ENCODE measurements at places on chromosomes 3 and 15. TPM values are rescaled to one million over a fixed set of nuclear protein-coding genes. Genes with fewer than 3 reads are reported as not detected.

GRCh38 chr3:128280481-128281052 is 127.3 kb downstream of the EEFSEC start:
- no peak for DNase-seq

- no peak for DNase-seq
These were observed 245.4 kb upstream of the CDIN1 start for GRCh38 chr15:36334059-36334458.

DNA sequence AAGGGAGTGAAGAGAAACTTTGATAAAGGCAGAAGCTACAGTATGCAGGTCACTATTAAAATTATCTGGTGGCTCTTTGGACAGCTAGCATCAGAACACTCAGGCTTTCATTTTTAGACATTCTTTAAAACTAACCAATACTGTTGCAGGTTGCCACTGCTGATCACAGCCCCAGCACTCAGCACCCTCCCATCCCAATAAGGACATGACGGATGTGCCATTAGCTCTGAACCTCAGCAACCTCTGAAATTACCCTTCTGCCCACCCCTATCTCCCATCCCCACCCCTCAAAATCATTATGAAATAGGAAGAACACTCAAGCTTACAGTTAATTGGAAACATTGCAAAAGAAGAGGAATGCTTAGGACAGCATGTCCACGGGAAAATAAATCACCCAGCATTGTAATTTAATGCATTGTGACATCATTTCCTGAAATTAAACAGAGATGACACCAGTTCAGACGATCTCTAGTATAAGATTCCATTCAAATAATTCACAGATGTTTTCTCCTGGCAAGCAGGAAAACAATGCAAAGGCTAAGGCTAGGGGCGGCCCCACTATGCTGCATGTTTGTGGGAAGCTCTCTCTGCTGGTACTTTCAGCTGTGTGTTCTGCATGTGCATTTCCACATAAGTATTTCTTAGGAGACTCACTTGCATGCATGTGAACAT is 71.6 kb downstream of the MEIS2 start:
- no peak for DNase-seq

GRCh38 chr3:162285259-162285658 is 788.7 kb downstream of the OTOL1 start:
- no peak for DNase-seq

DNA sequence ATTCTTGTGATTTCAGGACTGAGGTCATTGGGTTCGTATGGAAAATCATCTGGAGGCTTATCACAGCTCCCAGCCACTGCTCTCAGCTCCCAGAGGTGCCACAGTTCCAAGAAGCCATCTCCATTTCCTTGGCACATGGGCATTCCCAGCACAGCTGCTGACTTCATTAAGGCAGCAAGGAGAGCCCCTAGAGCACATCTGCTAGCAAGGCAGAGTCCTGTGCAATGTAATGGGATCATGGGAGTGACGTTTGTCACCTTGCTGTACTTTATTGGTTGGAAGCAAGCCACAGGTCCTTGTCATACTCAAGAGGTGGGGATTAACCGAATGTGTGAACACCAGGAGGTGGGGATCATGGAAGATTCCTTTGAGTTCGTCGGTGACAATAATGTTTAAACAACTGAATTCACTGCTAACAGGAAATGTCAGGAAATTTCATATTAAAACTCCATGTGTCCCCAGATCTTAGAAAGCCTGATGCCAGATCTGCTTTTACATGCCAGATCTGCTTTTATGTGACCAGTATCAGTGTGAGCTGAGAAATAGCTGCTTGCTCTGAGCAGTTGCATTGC is 148.8 kb downstream of the GABRG3 start:
- no peak for DNase-seq

GRCh38 chr3:128260275-128260674 is 107.0 kb downstream of the EEFSEC start:
- DNase-seq, result no peak

DNA sequence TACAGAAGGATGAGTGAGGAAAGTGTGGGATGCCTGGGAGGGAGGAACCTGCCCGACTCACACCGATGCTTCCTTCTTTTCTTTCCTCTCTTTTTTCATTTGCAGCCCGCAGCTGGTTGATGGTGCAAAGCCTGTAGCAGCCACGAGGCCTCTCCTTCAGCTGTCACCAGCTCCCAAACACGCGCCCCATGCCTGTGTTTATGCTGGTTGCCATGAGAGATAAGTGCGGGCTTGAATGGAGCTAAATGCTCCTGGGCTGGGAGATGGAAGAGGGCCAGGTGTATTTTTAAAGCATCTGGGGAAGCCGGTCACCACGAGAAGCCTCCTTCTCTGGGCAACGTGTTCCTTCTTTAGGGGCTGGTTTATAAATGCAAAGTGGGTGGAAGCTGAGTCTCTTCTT is 9.3 kb downstream of the COLQ start:
- DNase-seq, result no peak

DNA sequence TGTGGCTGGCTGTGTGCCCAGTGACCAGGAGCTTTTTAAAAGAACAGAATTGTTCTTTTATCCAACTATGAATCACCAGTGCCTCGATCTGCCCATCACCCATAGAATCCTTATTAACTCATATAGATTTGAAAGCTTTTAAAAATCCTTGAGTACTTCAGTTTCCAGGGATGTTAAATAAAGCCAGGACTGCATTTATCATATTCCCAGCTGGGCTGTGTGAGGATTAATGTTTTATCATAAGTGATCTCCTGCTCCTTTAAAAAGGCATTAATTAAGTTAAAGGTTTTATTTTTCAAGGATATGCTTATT is 234.0 kb downstream of the MYRIP start:
- no peak for DNase-seq

GRCh38 chr3:129184396-129184657 is 631 bp upstream of the CNBP start:
- DNase-seq, result no peak

DNA sequence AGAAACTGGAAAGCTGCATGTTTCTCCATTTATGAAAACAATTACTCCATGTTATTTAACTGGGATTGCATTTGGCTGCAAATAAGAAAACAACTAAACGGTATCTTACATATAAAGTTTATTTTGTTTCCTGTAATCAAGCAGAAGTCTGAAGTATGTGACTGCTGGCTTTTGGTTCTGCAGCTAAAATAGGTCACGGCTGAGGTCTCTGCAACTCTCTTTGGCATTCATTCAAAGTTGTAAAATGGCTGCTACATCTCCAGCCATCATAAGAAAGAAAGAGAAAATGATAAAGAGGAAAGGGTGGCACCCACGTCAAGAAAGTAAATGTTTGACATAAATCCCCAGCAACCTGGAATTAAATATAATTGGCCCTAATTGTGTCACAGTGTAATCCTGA is 406.1 kb downstream of the TBC1D5 start:
- no peak for DNase-seq

Gene ATOSA
- 36.5 TPM for total RNA-seq

Gene STRIT1
- not detected for total RNA-seq

DNA sequence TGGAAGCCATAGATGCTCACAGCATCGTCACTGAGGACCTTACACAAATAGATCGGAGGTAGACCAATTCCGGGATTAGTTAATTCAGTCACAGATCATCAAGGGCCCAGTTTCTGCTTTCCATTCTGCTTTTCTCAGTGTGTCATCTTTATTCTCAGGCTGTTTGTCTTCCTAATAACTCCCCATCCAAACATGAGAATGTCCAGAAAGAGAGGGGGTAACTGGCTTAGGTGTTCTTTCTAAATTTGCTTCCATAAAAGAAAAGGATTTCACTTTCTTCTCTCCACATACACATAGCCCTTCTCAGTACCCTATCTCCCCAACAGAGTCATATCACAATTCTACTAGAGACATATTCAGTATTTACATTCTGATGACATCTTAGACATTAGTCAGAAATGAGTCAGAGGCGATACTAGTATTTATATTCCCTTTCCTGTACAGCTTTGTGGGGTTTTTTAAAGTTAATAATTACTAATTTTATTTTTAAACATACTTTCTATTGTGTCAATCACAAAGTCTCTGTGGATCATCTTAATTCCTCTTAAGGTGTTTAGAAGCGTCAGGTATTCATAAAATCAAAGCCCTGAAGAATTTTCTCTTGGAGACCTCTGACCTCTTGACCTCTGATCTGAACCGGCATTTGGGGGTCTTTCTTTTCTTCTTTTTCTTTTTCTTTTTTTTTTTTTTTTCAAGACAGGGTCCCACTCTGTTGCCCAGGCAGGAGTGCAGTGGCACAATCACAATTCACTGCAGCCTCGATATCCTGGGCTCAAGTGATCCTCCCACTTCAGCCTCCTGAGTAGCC is 24.3 kb upstream of the IL12A start:
- no peak for DNase-seq

DNA sequence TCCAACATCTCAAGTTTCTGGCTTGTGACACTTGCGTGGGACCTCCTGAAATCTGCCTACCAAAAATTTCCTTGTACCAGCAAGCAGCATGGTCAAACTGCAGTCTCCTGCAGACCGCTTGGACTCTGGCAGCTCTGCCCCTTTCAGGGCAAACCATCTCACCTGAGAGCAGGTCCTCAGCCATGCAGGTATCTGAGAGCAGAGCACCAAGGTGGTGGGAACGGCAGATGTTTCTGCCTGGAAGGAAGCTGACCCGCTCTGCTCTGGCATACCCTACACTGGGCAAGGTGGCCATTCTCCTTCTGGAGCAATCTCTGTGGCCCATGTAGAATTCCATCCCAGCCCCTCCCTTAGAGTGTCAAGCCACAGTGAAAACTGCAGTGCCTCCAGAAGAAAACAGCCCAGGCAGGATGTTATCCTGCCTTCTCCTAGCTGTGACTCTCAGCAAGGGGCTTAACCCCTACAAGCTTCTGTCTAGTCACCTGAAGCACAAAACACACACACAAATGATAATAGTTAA is 21.6 kb downstream of the MESD start:
- no peak for DNase-seq

GRCh38 chr3:123909785-123910184 is 25.7 kb upstream of the MYLK start:
- no peak for DNase-seq

Gene ARGFX
- not detected for total RNA-seq

Gene ZNF660
- 1.1 TPM for total RNA-seq

Gene PTPN23
- total RNA-seq, result 29.9 TPM

All from activated naive CD4-positive, alpha-beta T cell treated with anti-CD3 and anti-CD28 coated beads, Interleukin-2, amount 50 U/mL, for 72 hours (primary cell).